ENCODE measurements at places on chromosomes 7 and 10.

GRCh38 chr7:8343556-8343955, 81.6 kb upstream of the ICA1 start:
- no peak for DNase-seq
- H3K27me3 ChIP-seq: no peaks in the 10 kb centered on the region
- H3K4me3 ChIP-seq: no peak overlapping the region
- H3K36me3 ChIP-seq: no peaks in the 10 kb centered on the region

GRCh38 chr10:51340845-51341610, 266.7 kb downstream of the PRKG1 start:
- no peaks in the 10 kb centered on the region for H3K27me3 ChIP-seq
- H3K36me3 ChIP-seq: no peaks in the 10 kb centered on the region
- no peak overlapping the region for H3K4me3 ChIP-seq
- DNase-seq: no peak

GRCh38 chr7:39130857-39131526, 153.3 kb downstream of the POU6F2 start:
- H3K27ac ChIP-seq: no peak overlapping the region
- H3K27me3 ChIP-seq: no peaks in the 10 kb centered on the region
- no peak overlapping the region for H3K4me3 ChIP-seq
- no peaks in the 10 kb centered on the region for H3K4me1 ChIP-seq
- DNase-seq: no peak

DNA sequence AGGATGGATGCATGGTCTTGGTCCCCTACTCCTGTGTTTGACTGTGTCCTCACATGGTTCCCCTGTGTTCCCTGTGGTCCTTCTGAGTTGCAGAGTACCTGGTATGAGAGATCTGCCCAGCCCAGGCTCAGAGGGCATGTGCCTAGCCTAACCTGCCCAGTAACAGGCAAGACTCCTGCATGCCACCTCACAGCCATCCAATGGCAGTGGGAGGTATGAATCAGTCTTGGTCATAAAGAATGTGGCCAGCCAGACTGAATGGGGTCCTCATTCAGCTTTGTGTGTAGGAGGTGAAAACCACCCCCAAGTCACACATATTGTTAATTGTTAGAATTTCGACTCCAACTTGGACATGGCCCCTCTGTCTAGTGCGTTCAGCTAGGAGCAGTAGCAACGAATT, 17.2 kb upstream of the GPR158 start:
- H3K27ac ChIP-seq: no peak overlapping the region
- H3K36me3 ChIP-seq: no peaks in the 10 kb centered on the region
- no peak for DNase-seq
- no peak overlapping the region for H3K4me3 ChIP-seq

DNA sequence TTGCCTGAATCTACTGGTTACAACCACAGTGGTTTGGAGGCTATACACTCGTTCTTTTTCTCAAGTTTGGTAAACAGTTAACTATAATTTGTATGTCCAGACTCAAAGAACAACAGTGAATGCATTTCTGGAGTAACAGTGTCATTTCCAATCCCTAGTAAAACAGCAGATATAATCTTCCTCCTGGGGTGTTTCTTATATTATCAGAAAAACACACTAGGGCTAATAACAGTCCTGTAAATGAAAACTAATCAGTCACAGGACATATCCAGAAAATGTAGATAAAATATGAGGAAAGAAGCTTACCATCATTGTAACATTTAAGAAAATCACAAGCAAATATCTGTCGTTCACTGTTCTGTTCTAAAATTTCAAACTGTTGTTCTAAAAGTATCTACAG, 82.6 kb downstream of the LRRN3 start:
- no peak for DNase-seq
- H3K27me3 ChIP-seq: no peaks in the 10 kb centered on the region
- no peaks in the 10 kb centered on the region for H3K4me1 ChIP-seq
- H3K27ac ChIP-seq: no peak overlapping the region
- H3K36me3 ChIP-seq: no peaks in the 10 kb centered on the region

DNA sequence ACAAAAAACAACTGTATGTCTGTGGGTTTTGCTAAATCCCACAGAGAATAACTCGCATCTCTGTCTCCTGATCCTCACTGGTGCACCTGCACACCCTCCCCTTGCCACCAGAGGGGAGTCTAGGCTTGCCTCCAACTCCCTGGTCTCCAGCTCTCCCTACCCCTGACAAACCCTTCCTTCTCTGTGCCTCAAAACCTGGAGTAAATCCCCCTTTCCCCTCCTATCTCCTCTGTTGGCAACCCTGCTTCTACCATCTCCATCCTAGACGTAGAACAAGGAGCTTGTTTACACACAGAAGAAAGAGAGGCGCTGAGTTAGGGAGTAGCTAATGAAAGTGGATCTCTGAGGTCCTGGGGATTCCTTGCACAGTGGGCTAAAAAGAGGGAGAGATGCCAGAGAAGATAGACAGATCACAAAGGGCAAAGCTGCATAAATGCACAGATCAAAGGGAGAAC, 6.0 kb downstream of the MBLAC1 start:
- no peaks in the 10 kb centered on the region for H3K4me1 ChIP-seq
- H3K27ac ChIP-seq: no peak overlapping the region
- H3K4me3 ChIP-seq: no peak overlapping the region
- DNase-seq: no peak

- no peak overlapping the region for H3K27ac ChIP-seq
- DNase-seq: no peak
- no peaks in the 10 kb centered on the region for H3K4me1 ChIP-seq
Observed at GRCh38 chr10:12434277-12434676, 84.9 kb downstream of the CAMK1D start.

GRCh38 chr7:157009778-157010587, 480 bp downstream of the MNX1 start:
- H3K27ac ChIP-seq: no peak overlapping the region
- no peak for DNase-seq
- H3K27me3 ChIP-seq: peaks cover 79% of the 10 kb centered on the region
- H3K36me3 ChIP-seq: no peaks in the 10 kb centered on the region
- H3K4me3 ChIP-seq: peak overlapping the region; percentile 64

- H3K36me3 ChIP-seq: no peaks in the 10 kb centered on the region
- no peak overlapping the region for H3K4me3 ChIP-seq
- DNase-seq: no peak
- H3K27me3 ChIP-seq: no peaks in the 10 kb centered on the region
Observed at GRCh38 chr10:99084161-99084560, 151.5 kb downstream of the HPSE2 start.

GRCh38 chr7:90706072-90706716, 110.1 kb downstream of the CDK14 start:
- no peaks in the 10 kb centered on the region for H3K4me1 ChIP-seq
- no peak overlapping the region for H3K27ac ChIP-seq
- H3K36me3 ChIP-seq: no peaks in the 10 kb centered on the region

DNA sequence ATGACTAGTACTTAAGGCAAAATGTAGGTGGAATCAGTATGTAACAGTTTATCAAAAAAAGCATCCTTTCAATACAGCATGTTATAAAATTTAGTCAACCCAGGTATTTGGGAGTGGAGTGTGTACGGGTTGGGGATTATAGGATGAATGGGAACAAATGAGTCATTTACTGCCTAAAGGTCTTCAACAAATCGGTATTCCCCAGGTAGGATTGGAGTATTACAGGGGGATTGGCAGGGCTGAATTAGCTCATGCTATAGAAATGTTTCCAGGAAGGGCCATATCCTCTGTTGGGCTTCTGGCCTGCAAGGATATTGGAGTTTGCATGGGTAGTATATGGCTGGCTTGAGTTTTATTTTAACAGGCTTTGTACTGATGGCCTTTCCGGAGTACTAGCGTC, 723.7 kb downstream of the SORCS1 start:
- peak; percentile 57 for DNase-seq
- H3K4me3 ChIP-seq: no peak overlapping the region
- H3K4me1 ChIP-seq: peaks cover 66% of the 10 kb centered on the region

Data from RWPE2 (cell line).